ENCODE measurements at places on chromosomes 7 and 10.
A peak's percentile ranks its signal among the peaks of the same experiment; 100 is the strongest.

GRCh38 chr10:129725890-129726631 is 238.0 kb downstream of the EBF3 start:
- DNase-seq = no peak

GRCh38 chr7:134763960-134764359 is 15.5 kb upstream of the CALD1 start:
- DNase-seq = no peak

- DNase-seq = no peak
Observed at GRCh38 chr7:50808282-50808888, 25.7 kb upstream of the GRB10 start.

DNA sequence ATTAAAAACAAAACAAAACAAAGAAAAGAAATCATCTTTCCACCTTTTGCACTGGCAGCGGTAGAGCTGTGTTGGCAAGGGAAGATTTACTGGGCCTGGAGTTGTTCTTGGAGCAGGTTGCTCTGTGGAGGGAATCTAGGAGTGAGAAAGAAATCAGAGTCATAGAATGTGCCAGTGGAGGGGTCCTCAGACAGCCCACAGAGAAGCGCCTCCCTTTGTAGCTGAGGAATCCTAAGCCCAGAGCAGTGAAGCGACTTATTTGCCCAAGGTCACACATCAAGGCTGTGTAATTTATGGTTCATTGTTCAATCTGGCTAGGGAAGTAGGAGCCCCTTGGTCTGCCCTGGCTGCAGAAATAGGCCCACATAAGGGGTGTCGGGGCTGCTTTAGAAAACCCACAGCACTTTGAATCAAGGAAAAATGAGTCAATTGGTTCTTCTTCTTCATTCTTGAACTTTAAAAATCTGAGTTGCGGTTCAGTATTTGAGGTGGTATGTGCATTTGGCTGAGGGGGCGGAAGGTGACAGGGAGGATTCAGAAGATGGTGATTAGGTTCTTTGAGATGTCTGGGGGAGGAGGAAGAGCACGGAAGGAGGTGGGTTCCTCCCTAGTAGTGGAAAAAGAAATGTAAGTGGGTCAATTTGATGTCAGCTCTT is 253.7 kb downstream of the PTEN start:
- DNase-seq = no peak

- DNase-seq = peak; percentile 28
Observed at GRCh38 chr10:11546581-11546980, 64.9 kb downstream of the USP6NL start.

GRCh38 chr7:108415084-108415483 is 41.2 kb downstream of the NRCAM start:
- no peak for DNase-seq

GRCh38 chr7:83873459-83873858 is 224.5 kb upstream of the SEMA3E start:
- no peak for DNase-seq

GRCh38 chr7:30185496-30185895 is 50.7 kb downstream of the MTURN start:
- no peak for DNase-seq

DNA sequence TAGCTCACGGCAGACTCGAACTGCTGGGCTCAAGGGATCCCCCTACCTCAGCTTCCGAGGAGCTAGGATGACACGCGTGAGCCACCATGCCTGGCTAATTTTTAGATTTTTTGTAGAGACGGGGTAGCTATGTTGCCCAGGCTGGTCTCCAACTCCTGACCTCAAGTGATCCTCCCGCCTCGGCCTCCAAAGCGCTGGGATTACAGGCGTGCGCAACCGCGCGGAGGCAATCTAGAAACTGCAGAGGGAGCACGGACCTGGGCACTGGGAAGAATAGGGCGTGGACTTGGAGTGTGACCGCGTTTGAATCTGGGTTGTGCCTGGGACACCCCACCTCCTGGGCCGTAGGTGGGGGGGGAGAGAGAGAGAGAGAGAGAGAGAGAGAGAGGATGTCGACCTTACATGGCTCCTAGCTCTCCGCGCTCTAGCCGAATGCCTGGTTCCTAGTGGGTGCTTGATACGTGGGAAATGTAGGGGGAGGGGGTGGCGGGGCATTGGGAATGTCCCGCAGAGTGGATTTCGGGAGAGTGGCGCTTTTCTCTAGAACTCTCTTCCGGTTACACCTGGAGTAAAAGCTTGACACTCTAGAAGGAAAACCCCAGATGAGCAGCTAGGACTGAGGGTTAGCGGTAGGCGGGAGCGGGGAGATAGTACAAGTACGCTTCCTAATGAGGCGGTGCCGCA is 1.2 kb upstream of the MAP3K8 start:
- no peak for DNase-seq

DNA sequence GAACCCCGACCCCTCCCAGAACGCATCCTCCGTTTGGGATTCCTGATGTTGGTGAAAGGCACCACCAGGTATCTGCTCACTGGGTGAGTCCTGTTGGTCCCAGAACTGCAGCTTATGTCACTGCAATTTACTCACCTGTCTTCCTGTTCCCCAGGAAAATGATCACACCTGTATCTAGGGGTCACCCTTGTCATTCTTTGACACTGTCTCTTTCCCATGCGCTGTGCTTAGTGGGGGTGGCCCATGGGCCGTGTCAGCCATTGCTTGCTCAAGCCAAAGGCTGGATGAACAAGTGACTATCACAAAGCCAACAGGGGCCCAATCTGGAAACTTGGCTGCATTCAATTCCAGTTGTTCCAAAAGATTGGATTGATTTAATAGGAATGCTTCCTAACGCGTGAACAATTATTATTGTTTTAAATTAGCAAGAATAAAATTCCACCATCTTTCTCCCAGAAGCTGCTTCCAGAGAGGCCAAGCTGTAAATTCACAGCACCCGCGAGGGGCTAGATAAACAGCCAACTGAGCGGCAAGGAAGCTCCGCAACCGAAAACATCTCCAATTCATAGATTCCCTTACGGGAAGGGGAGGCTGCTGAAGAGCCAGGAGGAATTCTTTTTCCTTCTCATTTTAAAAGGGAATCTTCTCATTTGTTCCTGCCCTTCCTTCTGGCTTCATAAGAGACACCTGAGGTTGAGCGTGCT is 134.8 kb upstream of the ZMIZ1 start:
- DNase-seq = no peak

DNA sequence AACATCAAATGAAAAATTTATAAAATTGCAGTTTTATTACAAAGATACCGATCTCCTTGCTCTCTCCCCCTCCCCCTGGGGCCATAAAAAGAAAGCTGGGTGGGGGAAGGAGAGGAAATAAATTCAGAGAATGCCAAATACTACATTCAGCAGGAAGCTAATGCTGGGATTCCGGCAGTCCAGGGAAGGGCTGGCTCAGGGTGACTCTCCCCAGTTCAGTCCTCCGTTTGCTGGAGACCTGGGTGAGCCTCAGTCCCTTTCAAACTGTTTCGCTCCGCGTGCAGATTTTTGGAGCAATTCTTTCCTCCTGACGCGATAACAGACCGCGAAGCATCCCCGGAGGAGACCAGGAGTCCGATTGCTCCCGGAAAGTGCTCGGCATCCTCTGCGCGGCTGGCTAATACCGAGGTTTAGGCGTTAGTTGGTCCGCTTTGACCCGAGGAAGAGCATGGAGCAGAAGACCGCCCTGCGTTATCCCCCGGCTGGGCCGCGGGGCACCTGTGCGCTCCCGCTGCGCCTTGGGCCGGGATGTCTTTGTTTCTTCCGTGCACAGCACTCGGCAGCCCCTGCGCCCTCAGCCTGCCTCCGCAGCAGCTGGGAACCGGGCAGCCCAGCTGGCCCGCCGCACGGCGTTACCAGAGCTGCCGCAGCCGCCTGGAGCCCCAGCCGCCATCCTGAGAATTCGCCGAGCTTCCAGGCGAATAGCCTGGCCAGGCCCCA is 3.9 kb upstream of the HOXA2 start:
- DNase-seq = peak; percentile 46

- no peak for DNase-seq
Observed at GRCh38 chr7:24685708-24686107, 71.6 kb downstream of the GSDME start.

GRCh38 chr7:50650057-50650664 is 85.0 kb upstream of the DDC start:
- DNase-seq = no peak

Measured in fibroblast of mammary gland (primary cell).